ENCODE measurements at places on chromosomes 4 and X. TPM values are rescaled to one million over a fixed set of nuclear protein-coding genes. Genes with fewer than 3 reads are reported as not detected.

The PPEF2 gene
- total RNA-seq, result 0.17 TPM

The QRFPR gene
- total RNA-seq, result not detected

The FAT4 gene
- 0.06 TPM for total RNA-seq

DNA sequence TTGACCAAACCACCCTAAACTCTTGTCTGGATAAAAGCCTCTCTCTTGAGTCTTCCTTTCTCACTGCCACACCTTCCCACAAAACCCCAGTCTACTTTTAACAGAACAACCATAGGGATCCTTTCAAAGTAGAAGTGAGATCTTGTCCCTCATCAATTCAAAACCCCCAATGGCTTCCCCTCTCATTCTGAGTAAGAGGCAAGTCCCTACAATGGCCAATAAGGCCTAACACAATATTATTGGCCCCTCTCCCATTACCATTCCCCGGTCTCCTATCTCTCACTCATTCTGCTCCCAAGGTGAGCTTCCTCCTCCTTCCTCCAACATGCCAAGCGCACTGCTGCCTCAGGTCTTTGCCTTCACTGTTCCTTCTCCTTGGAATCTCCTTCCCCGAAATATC lies 57.1 kb downstream of the REELD1 start:
- H3K4me1 ChIP-seq, result no peaks in the 10 kb centered on the region
- no peak overlapping the region for H3K4me3 ChIP-seq
- no peak overlapping the region for H3K27ac ChIP-seq
- H3K27me3 ChIP-seq, result no peaks in the 10 kb centered on the region
- no peaks in the 10 kb centered on the region for H3K36me3 ChIP-seq

DNA sequence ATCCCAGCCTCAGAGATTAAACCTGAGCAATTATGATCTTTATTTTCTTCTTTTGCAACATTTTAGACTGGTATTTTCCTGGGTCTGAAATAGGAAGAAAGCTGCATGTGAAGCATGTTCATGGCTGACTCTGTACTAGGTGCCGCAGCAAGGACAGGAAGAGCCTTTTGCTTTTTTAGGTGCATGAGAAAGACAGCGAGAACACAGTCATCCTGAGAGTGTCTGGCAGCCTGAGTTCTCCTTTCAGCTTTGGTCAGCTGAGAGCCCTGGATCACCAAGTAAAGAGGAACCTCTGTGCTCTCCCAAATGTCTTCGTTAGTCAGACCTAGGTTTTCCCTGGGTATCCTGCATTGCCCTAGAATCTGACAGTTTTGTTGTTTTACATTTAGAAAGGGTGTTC lies 29.8 kb downstream of the FAM149A start:
- peaks cover 4% of the 10 kb centered on the region for H3K4me1 ChIP-seq
- no peaks in the 10 kb centered on the region for H3K36me3 ChIP-seq
- no peak for DNase-seq

DNA sequence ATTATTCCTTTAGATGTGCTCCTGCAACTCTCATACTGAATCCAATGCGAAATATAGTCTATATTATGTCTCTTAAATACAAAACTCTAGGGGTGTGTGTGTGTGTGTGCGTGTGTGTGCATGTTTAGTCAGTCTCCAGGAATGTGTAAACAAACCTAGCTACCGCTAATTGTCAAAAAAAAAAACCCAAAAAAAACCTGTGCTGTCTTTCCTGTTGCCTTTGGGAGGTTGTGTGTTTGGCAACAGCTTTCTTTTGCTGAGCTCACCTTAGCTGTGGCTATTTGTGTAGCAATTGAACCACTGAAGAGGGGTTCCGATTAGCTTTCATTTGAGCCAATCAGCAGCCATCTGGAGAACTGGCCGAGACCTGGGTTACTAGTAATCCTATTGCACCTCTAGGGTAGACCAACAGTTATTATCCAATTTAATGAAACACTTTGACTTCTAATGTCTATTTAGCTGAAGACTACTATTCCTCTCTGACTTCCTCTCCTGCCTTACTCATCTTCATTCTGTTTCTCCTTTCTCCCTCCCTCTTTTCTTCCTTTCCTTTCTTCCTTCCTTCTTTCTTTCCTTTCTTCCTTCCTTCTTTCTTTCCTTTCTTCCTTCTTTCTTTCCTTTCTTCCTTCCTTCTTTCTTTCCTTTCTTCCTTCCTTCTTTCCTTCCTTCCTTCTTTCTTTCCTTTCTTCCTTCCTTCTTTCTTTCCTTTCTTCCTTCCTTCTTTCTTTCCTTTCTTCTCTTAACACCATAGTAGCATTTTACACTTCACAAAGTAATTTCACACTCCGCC lies 471.1 kb downstream of the GBA3 start:
- DNase-seq, result no peak
- no peaks in the 10 kb centered on the region for H3K4me1 ChIP-seq
- H3K27me3 ChIP-seq, result no peaks in the 10 kb centered on the region
- no peak overlapping the region for H3K4me3 ChIP-seq
- H3K27ac ChIP-seq, result no peak overlapping the region
- H3K36me3 ChIP-seq, result no peaks in the 10 kb centered on the region

- H3K36me3 ChIP-seq, result no peaks in the 10 kb centered on the region
- no peak overlapping the region for H3K4me3 ChIP-seq
- DNase-seq, result no peak
- no peak overlapping the region for H3K27ac ChIP-seq
- no peaks in the 10 kb centered on the region for H3K27me3 ChIP-seq
Measured at GRCh38 chrX:14291666-14292500, 237.5 kb upstream of the GLRA2 start.

DNA sequence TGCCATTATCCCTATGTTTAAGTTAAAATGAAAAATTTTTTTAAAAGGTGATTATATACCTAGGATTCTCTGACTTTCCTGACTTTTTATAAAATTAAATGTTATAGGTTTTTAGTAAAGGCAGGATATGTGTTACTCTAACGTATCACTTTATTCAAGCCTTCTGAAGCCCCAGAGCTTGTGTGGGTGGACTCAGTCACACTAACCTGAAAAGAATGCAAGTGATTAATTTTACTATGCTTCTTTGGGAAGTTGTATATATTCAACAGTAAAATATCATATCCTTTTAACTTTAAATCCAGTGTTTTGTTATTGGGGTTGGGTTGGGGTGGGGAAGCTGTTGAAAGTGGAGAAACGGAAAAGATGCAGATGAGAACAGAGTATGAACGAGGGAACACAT lies 22.8 kb downstream of the PDLIM3 start:
- no peak overlapping the region for H3K4me3 ChIP-seq
- H3K4me1 ChIP-seq, result peaks cover 11% of the 10 kb centered on the region
- no peaks in the 10 kb centered on the region for H3K36me3 ChIP-seq
- no peak overlapping the region for H3K27ac ChIP-seq
- no peak for DNase-seq

DNA sequence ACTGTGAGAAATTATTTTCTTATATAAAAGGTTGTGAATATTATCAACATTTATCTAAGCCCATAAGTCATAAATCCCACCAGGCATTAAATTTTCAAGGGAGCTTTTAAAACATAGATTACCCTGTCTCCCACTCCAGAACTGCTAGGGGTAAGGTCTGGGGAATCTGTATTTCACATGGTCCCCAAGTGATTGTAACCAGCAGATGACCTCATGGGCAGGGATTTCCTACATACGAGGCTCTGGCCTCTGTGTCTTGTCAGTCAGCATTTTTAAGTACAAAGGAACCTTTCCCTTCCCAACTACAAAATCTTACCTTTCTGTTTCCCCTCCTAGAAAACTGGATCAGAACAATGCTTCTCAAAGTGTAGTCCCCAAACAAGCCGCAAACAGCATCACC lies 188.6 kb downstream of the TSPAN5 start:
- peaks cover 42% of the 10 kb centered on the region for H3K36me3 ChIP-seq
- no peak overlapping the region for H3K27ac ChIP-seq
- DNase-seq, result no peak
- peaks cover 3% of the 10 kb centered on the region for H3K27me3 ChIP-seq

DNA sequence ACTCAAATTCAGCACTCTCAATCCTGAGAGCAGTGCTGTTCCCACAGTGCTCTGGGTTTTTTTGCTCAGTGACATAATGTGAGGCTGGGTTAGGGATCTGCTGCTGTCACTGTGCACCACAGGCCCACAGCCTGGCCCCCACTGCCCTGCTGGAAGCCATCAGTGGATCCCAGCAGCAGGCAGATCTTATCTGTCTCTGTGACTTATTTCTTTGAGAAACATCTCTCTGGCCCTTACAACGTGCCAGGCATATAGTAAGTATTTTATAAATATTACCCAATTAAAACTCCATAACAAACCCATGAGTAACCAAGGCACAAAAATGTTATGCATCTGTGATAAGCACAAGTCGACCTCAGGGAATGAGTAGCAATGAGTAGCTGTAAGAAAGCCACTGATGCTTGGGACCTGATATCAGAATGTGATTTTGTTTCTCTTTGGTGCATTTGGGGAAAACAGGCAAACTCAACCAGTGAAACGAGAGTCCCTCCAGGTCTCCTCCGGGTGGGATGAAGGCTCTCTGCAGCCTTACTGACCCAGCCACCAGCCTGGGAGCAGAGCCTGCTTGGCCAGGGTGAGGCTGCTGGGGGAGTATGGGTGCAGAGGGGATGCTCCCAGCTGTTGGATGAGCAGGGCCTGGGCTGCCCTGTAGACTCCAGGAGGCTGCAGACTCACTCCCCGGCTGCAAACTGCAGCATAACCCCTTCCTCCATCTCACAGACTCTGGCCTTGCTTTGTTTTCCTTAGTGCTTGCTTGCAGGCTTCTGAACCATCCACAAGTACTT lies 172.7 kb upstream of the LNX1 start:
- no peak overlapping the region for H3K4me3 ChIP-seq
- H3K27me3 ChIP-seq, result no peaks in the 10 kb centered on the region
- DNase-seq, result no peak
- no peaks in the 10 kb centered on the region for H3K36me3 ChIP-seq
- H3K4me1 ChIP-seq, result no peaks in the 10 kb centered on the region

DNA sequence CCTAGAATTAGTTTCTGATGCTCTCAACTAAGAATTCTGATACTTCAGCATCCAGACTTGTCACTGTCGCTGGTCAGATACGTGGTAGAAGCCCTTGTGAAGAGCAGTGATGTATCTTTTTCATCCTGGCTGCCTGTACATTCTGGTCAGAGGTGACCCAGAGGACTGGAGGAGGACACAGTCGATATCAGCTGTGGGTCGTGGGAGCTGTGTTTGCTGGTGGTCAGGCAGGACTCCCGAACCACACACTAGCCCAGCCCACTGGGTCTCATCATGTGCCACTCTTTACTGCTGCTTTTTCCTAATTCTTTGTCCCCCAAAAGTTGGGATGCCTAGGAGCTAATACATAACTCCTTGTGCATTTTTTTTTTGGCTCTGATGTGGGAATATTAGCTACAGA lies 6.5 kb downstream of the DCUN1D4 start:
- H3K4me3 ChIP-seq, result no peak overlapping the region
- peaks cover 3% of the 10 kb centered on the region for H3K36me3 ChIP-seq
- H3K4me1 ChIP-seq, result peaks cover 22% of the 10 kb centered on the region
- DNase-seq, result no peak
- no peaks in the 10 kb centered on the region for H3K27me3 ChIP-seq
- H3K27ac ChIP-seq, result no peak overlapping the region

DNA sequence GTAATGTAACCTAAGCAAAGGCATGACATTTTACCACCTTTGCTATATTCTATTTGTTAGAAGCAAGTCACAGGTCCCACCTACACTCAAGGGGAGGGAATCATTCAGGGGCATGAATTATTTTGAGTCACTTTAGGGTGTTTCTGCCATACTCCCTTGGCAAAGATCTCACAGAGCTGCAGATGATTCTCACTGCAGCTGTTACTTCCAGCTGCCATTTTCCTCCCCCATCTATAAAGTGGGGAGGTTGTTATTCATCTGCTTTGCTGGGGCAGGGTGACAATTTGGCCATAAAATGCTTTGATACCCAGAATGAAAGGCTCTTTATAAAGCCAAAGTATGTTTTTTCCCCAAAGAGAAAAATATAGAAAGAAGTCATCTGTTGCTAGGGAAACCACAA lies 136.5 kb upstream of the SMIM31 start:
- H3K27me3 ChIP-seq, result no peaks in the 10 kb centered on the region
- no peaks in the 10 kb centered on the region for H3K36me3 ChIP-seq
- H3K4me1 ChIP-seq, result no peaks in the 10 kb centered on the region
- DNase-seq, result no peak

- no peaks in the 10 kb centered on the region for H3K36me3 ChIP-seq
- no peak overlapping the region for H3K27ac ChIP-seq
- H3K27me3 ChIP-seq, result peaks cover 4% of the 10 kb centered on the region
- no peak overlapping the region for H3K4me3 ChIP-seq
- no peaks in the 10 kb centered on the region for H3K4me1 ChIP-seq
- no peak for DNase-seq
Measured at GRCh38 chr4:87734936-87735335, 64.4 kb upstream of the IBSP start.

GRCh38 chr4:48974979-48975640 lies 11.0 kb upstream of the CWH43 start:
- H3K4me3 ChIP-seq, result no peak overlapping the region
- no peak for DNase-seq
- H3K4me1 ChIP-seq, result no peaks in the 10 kb centered on the region
- no peaks in the 10 kb centered on the region for H3K36me3 ChIP-seq
- H3K27ac ChIP-seq, result no peak overlapping the region
- peaks cover 14% of the 10 kb centered on the region for H3K27me3 ChIP-seq

DNA sequence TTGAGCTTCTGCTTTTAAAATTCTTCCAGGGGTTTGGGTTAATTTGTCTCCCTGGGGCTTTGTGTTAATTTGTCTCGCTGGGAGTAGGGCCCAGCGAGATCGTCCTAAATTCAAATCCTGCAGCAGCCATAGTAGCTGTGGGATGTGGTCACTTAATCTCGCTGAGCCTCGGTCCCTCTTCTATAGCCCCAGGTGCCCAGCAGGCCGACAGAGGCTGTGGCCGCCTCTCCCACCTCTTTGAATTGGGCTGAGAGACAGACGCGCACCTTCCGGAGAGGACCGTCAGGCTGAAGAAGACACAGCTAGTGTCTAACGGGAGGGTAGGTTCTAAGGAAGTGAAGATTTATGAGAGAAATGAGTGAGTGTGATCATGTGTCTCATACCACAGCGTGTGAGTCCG lies 15.7 kb upstream of the WFS1 start:
- no peak overlapping the region for H3K27ac ChIP-seq
- peaks cover 19% of the 10 kb centered on the region for H3K27me3 ChIP-seq
- H3K36me3 ChIP-seq, result no peaks in the 10 kb centered on the region
- peaks cover 5% of the 10 kb centered on the region for H3K4me1 ChIP-seq
- DNase-seq, result no peak

GRCh38 chrX:38923451-38923969 lies 122.3 kb downstream of the MID1IP1 start:
- H3K27me3 ChIP-seq, result no peaks in the 10 kb centered on the region
- H3K36me3 ChIP-seq, result no peaks in the 10 kb centered on the region
- no peak overlapping the region for H3K27ac ChIP-seq
- no peaks in the 10 kb centered on the region for H3K4me1 ChIP-seq

GRCh38 chr4:161189286-161190134 lies 974.3 kb downstream of the FSTL5 start:
- DNase-seq, result no peak
- no peaks in the 10 kb centered on the region for H3K4me1 ChIP-seq
- no peaks in the 10 kb centered on the region for H3K36me3 ChIP-seq
- H3K27me3 ChIP-seq, result no peaks in the 10 kb centered on the region
- no peak overlapping the region for H3K27ac ChIP-seq
